ENCODE measurements at places on chromosomes 2 and 18. TPM values are rescaled to one million over a fixed set of nuclear protein-coding genes. Genes with fewer than 3 reads are reported as not detected.

Gene ENOSF1
- total RNA-seq: 42.4 TPM

Gene PRSS56
- total RNA-seq: not detected

Gene PLEKHM3
- 19.8 TPM for total RNA-seq

Gene SCN3A
- total RNA-seq: 0.17 TPM

Gene DQX1
- 8.0 TPM for total RNA-seq

Gene CACNB4
- 2.9 TPM for total RNA-seq

Gene PDE1A
- total RNA-seq: 1.9 TPM

Gene MC2R
- not detected for total RNA-seq

- no peak for DNase-seq
Measured at GRCh38 chr2:55842046-55842445, 81.5 kb downstream of the EFEMP1 start.

GRCh38 chr2:4515871-4516761 lies 812.7 kb downstream of the DCDC2C start:
- no peak for DNase-seq

- DNase-seq: no peak
Measured at GRCh38 chr2:217628061-217628460, 374.7 kb downstream of the TNS1 start.

- DNase-seq: no peak
Measured at GRCh38 chr2:21422050-21422449, 298.3 kb downstream of the TDRD15 start.

DNA sequence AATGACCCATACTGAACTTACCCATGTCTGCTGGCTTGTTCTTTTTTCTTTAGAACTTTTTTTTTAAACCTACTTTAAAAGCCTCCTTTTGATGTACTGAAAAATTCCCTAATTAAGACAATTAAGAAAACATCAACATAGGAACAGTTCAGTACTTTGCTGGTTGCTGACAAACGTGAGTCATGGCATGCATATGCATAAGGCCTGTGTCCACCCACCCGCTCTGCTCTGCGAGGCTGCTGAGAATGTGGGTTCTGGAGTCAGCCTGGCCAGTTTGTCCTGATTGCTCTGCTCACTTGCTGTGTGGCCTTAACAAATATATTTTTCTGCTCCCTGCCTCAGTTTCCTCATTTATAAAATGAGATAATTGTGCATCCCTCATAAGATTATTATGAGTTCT lies 27.3 kb downstream of the LAMA3 start:
- no peak for DNase-seq

GRCh38 chr2:794554-795241 lies 117.5 kb upstream of the TMEM18 start:
- no peak for DNase-seq

DNA sequence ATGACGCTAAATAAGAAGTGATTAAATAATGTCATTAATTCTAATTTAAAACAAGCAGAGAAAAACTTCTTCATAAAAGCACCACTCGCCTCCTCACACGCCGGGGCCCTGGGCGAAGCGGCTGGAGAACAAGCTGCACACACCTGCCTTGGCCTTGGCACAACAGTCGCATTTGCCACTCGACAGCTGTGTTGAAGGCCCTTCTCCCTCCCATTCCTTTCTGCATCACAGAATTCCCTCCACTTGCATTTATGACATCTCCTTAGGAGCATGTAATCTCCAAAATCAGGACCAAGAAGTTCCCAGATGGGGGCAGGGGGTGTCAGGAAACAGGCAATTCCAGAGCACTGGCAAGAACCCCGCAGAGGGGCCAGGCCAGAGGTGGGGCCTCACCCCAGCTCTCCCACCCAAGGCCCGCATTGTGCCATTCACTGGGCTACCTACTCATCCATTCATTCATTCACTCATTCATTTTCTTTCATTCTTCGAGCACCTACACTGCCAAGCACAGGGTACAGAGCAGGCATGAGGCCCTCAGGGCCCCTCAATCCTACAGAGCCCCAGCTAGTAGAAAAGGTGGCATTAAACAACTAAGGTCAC lies 6.4 kb downstream of the HDAC4 start:
- DNase-seq: peak; percentile 69

GRCh38 chr2:45860136-45861121 lies 209.0 kb downstream of the PRKCE start:
- DNase-seq: peak; percentile 91

GRCh38 chr18:39862341-39862740 lies 2092.7 kb upstream of the PIK3C3 start:
- no peak for DNase-seq

DNA sequence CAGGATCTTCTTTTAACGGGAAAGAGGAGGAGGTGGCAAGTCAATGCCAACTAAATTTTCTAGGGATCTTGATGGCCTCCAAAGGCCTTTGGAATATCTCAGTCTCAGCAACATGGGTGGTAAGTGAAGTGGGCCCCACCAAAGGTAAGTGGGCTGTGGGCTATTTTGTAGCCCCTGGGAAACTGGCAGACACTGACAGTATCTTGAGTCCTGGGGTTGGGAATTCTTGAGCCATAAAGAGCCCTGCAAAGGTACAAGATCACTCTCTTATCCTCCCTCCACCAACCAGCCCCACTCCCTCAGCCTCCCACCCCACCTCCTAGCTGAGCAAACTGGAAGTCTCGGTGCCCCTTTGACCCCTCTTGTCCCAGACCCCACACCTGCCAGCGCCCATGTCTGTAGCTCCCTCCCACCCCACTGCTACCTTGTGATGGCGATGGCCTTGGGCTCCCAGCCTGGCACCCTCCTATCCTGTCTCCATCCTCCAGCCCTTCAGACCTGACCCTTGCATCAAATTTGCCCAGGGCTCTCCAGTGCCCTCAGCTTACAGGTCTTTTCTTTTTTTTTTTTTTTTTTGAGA lies 8.5 kb downstream of the ATP6V1B1 start:
- DNase-seq: no peak

DNA sequence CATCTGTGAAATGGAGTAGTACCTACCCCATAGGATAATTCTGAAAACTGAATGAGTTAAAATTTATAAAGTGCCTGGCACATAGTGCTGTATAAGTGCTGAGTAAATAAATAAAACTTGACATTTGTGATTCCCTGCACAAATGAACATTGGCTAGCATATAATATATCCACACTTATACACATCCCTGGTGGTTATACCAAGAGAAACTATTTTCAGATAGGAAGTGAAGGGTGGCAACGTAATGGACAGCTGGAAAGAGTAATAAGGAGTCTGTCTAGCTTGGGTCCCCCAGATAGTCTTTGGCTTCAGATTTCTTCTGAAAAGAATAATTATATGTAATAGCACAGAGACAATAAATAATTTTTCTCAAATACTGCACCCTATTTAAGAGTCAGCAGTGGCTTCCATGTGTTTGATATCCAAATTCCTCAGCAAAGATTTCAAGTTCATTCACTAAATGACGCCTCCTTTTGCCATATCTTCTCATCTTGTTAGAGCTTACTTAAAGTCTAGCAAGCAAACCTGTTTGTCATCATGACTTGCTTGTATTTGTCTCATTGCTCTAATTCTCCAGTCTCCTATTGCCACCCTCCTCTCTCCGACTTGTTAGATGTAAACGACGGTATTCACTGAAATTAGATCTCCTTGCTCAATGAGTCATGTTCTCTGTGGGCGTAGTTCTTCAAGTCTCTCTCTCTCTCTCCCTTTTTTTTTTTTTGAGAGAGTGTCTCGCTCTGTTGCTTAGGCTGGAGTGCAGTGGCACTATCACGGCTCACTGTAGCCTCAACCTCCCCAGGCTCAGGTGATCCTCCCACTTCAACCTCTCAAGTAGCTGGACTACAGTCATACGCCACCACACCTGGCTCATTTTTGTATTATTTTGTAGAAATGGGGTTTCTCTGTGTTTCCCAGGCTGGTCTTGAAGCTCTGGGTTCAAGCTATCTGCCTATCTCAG lies 8.7 kb upstream of the ADGRF3 start:
- no peak for DNase-seq

- no peak for DNase-seq
Measured at GRCh38 chr2:130835766-130836015, 1.0 kb upstream of the ARHGEF4 start.

DNA sequence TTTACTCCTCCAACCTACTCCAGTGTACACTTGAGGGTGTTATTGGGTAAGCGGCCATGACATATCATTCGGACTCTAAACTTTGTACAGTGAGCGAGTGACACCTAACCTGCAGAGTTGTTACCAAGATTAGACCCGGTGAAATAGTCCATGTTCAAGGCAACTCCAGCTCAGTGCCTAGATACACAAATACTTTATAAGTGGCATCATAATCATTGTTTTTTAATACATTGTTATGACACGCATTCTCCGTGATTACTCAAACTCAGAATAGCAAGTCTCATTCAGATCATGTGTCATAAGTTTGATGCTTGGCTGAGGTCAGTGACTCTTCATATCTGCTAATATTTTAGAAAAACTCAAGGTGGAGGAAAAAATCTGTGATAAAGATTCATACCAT lies 597.8 kb downstream of the DCC start:
- DNase-seq: no peak

GRCh38 chr2:178553047-178553446 lies 72.8 kb downstream of the PLEKHA3 start:
- DNase-seq: no peak

DNA sequence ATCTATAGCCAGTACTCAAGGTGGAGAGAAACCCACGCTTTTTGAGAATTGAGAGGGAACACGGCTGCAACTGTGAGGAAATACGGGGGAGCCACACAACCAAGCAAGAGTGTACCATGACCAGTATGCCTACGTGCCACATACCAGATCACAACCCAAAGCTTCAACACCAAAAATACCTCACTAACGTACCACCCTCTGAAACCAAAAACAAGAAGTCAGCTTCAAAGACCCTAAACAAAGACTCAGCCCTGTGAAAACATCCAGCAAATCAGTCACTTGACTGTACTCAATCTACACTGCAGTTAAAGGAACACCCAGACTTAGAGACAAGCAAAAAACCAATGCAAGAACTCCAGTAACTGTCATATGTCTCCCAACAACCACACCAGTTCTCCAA lies 17.0 kb downstream of the RNU4ATAC start:
- no peak for DNase-seq

DNA sequence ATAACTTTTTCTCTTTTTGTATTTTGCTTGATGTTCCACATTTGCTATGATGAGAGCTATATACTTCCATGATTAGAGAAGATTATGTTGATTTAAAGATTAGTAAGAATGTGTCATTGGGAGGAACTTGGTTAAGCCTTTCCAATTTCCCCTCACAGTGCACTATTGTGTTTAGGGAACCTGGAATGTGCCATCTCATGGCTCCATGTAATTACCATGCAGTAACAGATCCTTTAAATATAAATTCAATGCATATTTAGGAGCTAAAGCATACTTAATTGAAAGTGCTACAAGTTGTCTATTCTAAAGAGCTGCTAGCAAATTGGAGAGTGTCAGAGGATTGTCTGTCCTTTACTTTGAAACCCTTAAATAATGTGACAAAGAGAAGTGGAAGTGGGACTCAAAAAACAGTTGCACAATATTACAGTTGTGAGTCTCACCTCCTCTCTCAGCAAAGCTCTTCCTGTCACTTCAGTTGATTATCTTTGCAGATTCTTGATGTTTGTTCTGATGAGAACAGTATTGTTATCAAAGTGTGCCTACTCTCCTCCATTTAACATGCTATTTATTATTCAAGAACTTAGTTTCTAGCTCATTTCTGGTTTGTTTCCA lies 1162.7 kb upstream of the ZEB2 start:
- no peak for DNase-seq

- no peak for DNase-seq
Measured at GRCh38 chr18:2978208-2978607, 34.7 kb downstream of the LPIN2 start.

DNA sequence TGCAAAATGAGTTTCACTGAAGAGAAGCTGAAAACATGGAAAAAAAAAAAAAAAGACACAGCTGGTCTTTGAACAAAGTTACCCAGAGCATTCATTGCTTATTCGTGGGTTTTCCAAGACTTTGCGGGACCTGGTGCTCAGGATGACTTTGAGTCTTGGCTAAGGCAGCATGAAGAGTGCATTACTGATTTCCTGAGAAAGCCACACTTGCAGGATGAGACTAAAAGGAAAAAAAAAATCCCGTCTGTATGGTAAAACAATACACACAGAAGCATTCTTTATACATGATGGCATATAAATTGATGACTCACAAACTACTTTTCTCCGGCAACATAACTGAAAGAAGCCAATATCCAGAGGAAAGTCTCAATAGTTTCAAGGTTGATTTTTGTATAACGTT lies 195.4 kb downstream of the SPP2 start:
- no peak for DNase-seq

- DNase-seq: no peak
Measured at GRCh38 chr2:150274108-150274507, 213.4 kb downstream of the RND3 start.

GRCh38 chr18:79490626-79491041 lies 94.9 kb downstream of the NFATC1 start:
- DNase-seq: no peak

DNA sequence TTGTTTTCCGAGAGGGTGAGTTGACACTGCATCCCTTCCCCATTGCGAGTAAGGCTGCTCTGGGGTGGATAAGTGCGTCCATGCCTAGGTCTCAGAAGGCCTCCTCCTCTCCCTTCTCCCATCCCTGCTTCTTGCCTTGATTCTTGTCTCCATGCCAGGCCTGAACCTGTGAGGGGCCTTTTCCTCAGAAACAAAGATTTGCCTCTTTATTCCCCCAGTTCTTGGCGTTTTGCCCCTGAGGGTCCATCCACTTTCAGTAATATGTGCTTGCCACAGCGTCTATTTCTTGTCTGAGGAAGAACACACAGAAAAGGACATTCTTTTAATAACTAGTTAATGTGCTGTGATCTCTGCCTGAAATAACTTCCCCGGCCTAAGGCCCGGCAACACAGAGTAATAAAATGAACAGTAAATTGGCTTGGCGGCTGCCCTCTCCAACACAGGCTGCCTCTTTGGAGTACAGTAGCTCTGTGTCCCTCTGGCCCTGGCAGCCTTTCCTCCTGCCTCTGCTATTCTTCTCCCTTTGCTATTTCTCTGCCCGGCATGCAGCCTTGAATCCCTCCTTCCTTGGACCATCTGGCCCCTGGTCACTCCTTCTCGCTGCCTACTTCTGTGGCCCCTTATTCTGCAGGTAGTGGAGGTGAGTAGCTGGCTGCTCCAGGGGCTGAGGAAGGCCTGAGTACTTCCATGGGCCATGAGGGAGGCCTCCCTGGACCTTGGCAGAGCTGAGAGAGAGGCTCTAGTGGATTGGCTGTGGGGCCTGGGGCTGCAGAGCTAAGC lies 4.4 kb downstream of the EHD3 start:
- DNase-seq: no peak

DNA sequence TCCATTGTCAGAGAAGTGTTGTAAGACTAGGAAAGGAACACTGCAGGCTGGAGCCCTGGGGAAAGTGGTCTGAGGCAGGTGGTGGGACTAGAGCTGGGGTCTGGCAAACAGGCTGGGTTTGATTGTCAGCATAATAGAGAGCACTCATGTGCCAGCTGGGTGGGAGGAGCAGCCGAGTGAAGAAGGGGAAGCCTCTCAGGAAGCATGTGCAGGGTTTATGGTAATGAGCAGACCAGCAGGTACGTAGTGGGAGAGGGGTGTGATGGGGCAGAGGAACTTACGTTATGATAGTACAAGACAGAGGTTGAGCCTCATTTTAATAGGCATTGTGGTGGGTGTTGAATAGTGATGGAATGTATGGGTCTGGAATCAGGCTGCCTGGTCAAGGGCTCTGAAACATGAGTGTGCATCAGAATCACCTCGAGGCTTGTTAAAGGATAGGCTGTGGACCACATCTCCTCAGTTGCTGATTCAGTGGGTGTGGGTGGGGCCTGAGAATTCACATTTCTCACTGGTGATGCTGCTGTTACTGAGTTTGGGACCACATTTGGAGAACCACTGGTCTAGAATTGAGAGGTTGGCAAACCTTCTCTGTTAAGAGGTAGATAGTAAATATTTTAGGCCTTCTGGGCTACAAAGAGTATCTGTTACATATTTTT lies 1.7 kb upstream of the MGAT5 start:
- no peak for DNase-seq
